ENCODE measurements at places on chromosomes 5 and 9.

GRCh38 chr5:122390694-122391093, 78.7 kb downstream of the SNCAIP start:
- DNase-seq: no peak

DNA sequence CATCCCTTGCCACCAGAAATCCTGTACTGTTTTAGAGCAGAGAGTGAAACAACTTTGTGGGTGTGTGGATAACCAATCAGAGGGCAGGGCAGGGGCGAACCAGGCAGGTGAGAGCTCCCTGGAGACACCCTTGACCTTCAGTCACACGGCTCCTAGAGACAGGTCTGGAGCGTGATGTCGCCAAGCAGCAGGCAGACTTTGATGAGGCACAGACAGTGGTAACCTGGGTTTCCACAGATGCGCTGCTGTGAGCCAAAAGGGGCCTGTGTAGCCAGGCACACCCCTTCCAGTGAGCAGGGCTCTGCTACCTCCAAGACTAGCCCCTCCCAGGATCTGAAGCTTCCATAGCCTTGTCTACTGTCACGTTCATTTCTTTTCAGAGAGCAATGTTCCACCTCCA, 317.8 kb upstream of the ADCY2 start:
- DNase-seq: no peak

GRCh38 chr5:60230456-60230855, 336.9 kb upstream of the PDE4D start:
- no peak for DNase-seq

- no peak for DNase-seq
Observed at GRCh38 chr5:32298059-32298415, 14.7 kb downstream of the MTMR12 start.

GRCh38 chr9:8389531-8389930, 590.0 kb upstream of the DMAC1 start:
- DNase-seq: no peak

DNA sequence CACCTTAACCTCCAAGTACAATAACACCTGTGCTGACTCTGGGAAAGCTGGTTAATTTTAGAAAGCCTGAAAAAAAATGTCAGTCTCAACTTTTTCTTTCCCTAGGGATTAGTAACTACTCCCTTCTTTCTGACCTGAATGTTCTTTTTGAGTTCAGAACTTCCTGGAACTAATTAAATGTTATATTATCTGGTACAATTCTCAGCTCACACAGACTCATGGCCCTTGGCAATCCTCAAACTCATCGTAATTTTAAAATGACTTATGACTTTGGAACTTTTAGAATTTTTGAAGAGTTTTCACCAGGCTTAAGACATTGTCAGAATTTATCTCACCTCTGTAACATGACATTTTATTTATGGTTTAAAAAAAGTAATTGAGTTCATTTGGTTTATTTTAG, 315.0 kb downstream of the FER start:
- DNase-seq: no peak

GRCh38 chr9:100575006-100575405, 2.9 kb upstream of the CAVIN4 start:
- no peak for DNase-seq

DNA sequence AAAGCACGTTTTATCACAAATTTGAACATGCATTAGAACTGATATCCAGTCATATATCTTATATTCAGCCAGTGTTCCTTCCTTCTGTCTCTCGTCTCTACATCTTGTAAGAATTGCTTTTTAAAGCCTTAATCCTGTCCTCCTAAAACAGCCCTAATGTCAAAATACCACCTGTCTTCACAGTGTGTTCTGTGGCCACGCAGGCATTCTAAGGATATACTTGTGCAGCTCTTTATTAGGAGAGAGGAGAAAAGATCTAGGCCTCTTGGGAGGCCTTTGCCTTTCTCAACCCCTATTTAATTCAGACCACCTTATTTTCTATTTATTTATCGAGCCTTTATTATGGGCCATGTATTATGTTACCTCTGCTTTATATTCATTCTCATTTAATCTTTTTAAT, 78.3 kb downstream of the MAN2A1 start:
- DNase-seq: no peak

- DNase-seq: peak; percentile 55
Observed at GRCh38 chr9:94065535-94065961, 18.7 kb upstream of the PTPDC1 start.

DNA sequence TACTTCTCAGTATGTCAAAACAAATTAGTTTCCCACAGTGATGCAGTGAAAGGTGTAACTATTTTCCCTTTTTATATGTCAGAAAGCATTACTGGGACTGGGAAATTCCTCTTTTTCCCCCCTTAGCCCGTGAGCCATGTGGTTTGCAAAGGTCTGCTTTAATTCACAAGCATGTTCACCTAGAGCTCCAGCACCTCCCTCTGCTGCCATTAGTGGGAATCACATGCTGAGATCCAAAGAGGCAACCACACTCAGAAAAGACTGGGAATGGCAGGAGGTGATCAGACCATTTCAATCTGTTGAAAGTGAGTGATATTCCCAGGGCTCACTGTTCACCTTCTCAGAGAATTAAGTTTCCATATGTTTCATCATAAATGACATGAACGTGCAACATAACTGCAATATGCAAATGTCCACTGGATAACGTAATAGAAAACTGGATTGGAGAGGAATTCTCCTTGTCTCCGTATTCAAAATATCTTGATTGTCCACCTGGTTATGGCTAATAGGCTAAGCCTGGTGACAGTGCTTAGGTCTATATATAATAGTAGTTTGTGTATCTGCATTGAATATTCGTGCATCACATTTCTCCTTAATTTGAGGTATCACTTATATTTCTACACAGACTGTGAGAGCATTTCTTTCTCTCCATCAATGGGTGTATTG, 703.5 kb upstream of the WWC1 start:
- no peak for DNase-seq

DNA sequence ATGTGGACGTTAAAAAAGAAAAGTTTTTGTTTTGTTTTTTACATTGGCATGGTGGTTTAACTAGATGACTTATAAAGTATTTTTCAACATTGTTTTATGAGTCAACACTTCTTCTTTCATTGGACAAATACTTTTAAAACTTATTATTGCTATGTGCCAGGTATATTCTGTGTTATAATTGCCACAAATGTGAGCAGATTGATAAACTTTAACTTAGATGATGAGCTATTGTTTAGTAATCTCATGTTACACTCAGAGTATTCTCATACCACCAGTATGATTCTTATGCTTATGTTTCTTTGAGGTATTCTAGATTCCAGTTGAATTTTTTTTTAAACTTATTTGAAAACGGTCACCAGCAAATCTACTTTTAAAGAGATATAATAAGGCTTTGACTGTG, 60.3 kb downstream of the RASA1 start:
- no peak for DNase-seq

- DNase-seq: no peak
Observed at GRCh38 chr9:16205455-16205854, 652.6 kb downstream of the CCDC171 start.

DNA sequence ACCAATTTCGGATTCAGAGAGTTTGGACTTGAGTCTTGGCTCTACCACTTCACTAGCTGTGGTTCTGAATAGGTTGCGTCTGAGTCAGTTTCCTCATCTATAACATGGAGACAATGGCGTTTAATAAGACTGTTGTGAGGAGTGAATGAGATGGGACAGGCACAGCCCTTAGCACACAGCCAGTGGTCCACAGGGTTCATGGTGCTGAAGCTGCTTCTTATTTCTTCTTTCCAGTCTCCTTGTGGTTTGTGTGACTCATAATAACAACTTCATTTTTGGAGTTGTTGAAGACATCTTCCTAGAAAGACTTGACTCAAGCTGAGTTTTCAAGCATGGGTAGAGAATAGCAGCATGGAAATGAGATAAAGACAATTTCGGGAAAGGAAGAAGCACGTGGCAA, 172.6 kb upstream of the PPP2R2B start:
- no peak for DNase-seq

DNA sequence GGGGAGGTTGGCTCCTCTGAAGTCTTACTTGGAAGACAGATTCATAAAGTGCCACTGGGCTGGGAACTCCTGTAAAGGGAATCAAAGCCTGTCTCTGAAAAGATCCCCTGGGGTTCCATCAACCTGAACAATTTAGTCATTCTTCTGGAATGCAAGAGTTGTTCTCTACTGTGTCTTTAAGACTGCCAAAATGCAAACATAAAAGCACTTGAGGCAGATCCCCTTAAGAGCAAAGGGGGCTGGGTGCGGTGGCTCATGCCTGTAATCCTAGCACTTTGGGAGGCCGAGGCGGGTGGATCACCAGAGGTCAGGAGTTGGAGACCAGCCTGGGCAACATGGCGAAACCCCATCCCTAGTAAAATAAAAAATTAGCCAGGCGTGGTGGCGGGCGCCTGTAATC, 16.7 kb downstream of the CDKN2AIPNL start:
- DNase-seq: no peak

DNA sequence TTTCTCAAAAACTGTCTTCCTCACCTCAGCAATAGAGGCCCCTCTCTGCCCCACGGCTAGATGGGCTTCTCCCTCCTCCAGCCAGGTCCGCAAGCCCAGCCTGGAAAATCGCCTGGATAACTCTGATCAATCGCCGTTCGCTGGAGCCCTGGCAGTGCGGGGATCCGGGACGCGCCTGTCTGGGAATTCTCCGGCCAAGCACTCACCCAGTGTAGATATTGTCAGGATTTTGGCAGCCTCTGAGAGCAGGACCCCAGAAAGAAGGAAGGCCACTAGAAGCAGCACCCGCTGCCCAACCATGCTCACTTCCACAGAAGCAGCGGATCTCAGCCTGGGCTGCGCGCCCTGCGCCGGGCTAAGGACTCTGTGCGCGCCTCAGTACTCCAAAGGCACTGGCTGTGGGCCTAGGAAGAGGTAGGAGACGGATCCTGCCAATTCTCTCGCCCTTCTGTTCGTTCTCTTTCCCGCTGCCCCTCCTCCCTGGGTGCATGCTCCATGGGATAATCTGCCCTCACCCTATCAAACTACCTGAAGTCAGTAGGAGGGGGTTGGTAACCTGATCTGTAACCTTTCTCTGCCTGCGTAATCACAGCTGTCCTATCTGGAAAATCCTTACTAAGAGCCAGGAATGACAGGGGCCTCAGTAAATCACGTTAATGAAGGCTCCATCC, at the start of gene UGT3A1:
Gene UGT3A1 (minus strand): TSS at position 450 of the 671 bp plus-strand sequence. CDS start 150 bp downstream, at position 300.
- DNase-seq: no peak

- DNase-seq: no peak
Observed at GRCh38 chr9:124671861-124672260, 99.2 kb downstream of the NR6A1 start.

GRCh38 chr5:58980890-58981289, 398.0 kb downstream of the RAB3C start:
- DNase-seq: no peak

DNA sequence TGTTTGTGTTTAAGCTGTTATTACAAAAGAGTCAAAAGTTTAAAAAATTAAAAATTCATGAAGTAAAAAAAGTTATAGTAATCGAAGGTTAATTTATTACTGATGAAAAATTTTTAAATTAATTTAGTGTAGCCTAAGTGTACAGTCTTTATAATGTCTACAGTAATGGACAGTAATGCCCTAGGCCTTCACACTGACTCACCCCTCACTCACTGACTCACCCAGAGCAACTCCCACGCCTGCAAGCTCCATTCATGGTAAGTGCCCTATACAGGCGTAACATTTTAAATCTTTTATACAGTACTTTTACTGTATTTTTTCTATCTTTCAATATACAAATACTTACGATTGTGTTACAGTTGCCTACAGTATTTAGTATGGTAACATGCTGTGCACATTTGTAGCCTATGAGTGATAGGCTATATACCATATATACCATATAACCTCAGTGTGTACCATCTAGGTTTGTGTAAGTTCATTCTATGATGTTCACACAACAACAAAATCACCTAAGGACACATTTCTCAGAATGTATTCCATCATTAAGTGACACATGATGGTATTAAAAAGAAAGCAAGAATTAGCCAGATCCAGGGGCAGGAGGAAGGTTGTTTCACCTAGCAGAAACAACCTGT, 40.1 kb downstream of the DCAF10 start:
- DNase-seq: no peak

DNA sequence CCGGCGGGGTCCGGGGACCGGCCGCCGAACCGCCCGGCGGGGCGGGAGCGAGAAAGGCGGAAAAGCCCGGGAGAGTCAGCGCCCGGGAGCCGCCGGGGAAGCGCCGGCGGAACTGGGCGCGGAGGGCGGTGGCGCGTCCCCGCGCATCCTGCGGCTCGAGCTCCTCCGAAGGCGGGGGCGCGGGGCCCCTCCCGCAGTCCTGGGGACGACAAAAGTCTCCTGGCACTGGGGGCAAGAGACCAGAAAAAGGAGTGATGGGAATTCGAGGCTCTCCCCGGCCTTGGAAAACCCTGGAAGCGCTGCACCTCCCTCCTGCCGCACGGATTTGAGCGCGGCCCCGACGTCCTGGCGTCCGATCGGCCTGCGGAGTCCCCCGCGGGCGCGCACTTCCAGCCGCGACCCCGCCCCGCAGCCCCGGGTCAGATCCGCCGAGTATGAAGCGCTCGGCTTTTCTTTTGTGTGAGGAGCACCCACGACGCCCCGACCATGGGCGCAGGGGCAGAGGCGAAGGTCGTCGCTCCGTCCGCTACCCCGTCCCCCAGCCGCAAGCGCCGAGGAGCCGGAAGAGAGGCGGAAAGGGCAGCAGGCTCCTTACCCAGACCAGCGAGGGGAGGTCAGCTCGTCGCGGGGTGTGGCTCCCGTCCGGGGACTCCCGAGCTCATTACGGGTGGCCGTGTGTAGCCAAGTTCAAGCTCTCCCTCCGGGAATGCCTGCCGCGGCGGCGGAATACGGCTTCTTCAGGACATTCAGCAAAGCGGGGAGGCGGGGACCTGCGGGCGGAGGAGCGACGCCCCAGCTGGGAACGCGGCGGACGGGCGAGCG, at the start of gene EPB41L4A:
Gene EPB41L4A (minus strand): TSS at position 114 of the 822 bp plus-strand sequence. CDS start 238 bp downstream, outside the sequence.
- DNase-seq: no peak

DNA sequence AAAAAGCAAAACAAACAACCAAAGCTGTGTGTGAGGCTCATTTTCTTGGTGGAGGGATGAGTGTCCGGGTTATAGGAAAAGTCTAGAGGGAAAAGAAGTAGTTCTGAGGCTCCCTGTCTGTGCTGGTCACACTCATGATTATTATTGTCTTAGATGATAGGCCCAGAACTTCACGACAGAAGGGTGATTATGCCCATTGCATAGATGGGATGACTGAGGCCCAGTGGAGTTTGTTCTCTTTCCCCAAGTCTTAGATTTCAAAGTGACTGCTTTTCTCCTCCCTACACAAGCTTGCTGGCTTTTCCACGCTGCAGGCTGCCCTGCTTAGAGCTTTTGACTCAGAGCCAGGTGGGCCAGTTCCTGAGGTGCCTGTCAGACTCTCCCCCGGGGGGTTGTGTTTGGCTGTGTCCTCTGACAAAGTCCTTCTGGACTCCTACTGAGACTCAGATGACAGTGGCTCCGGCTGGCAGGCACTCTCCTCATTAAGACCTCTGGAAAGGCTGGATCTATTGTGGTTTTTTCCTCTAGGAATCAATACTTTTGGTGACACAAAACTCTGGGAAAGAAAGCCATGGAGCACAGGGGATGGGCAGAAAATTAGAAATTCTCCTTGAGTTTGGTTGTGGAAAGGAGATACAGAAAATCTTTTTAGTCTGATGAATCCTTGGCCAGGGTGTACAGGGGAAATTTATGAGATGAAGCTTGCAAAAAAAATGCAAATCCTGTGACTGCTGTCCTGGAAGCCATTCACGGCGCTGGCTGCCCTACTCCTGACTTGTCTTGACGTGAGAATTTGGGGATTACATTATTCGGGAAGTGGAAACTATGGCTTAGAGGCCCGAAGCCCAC, 120.9 kb downstream of the NSG2 start:
- DNase-seq: no peak
